ENCODE measurements at places on chromosomes 6 and 20.

GRCh38 chr6:167860550-167861226 is 34.0 kb downstream of the AFDN start:
- no peak for DNase-seq

DNA sequence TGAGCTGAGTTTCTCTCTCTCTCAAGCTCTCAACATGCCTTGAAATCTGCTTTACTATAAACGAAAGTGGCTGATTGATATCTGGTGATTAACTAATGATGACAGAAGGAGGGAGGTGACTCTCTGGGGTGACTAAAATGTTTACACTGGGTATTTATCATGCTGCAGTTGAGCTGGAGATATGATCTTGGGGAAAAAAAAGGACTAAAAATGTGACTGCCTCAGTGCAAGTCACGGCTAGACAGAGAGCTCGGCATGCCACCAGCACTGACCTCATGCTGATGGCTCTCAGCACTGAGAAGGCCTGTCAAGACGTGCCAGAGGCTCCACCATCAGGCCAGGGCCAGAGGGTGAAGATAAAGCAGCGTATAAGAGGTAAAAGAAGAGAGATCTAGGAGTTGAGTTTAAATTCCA is 103.1 kb upstream of the SPACA1 start:
- no peak for DNase-seq

DNA sequence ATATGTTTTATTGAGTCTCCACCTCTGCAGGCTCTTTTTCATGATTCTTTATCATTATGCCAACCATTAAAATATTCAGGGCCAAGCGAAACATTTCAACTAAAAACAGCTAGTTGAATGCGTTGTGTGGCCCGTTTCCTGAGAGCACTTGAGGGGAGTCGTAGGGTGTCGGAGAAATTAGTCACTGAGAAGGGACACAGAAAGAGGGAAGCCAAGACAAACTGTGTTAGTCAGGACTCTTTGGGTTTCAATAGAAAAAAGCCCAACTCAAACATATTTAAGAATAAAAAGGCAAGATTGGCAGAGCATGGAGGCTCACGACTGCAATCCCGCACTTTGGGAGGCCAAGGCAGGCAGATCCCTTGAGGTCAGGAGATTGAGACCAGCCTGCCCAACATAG is 58.9 kb downstream of the MAFB start:
- DNase-seq, result no peak

- DNase-seq, result no peak
Measured at GRCh38 chr6:81736428-81736827, 16.1 kb downstream of the TENT5A start.

- DNase-seq, result no peak
Measured at GRCh38 chr6:32529697-32530430, at the start of gene HLA-DRB5. Gene HLA-DRB5 (minus strand): TSS chr6:32530287. CDS start chr6:32530224, 63 bp downstream.

- DNase-seq, result no peak
Measured at GRCh38 chr20:52410731-52411234, 219.2 kb upstream of the ZFP64 start.

DNA sequence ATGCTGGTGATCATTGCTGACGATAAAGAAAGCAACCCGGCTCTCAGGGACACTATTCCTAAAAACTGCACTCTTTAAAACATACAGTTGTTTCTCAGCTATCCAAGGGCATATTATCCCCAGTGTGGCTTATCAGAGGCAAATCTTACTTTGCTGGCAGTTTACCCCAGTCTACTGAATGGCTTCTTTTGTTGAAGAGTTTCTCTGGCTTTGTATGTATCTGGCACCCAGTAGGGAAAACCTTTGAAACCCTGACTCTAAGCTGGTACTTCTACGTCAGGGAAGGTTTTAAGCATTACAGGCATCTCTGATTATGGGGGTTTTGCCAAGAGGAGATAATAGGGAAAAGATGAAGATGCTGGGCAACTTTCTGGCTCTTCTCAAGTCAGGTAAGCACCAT is 637.6 kb upstream of the CHD6 start:
- no peak for DNase-seq

DNA sequence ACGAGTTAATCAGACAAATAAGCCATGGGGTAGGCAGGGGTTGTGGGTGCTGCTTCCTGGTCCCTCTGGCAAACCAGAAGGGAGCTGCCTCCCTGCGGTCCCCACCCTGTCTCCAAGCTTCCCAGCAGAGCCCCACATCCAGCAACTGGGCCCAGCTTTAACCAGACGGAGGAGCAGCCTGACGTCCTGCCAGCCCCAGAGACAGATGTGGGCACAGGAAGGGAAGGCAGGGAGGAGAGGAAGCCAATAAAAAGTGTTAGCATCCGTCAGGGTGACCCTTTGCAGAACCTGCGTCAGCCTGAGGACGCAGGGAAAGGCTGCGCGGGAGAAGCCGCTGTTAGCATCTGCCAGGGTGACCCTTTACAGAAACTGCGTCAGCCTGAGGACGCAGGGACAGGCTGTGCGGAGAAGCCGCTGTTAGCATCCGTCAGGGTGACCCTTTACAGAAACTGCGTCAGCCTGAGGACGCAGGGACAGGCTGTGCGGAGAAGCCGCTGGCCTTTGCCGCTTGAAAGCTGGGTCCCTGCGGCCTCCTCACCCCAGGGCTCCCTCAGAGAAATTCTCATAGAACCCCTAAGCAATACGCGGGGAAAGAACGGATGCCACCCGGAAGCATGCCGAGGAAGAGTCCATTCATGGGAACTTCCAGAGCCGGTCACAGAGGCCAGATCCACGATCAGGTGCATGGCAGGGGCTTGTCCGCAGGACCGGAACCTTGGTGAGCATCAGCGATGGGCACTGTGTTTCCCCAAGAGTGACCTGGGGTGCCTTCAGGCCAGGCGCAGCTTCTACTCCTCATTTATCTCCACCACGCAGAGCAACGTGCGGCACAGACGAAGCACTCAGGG is 15.9 kb downstream of the DLL1 start:
- no peak for DNase-seq

DNA sequence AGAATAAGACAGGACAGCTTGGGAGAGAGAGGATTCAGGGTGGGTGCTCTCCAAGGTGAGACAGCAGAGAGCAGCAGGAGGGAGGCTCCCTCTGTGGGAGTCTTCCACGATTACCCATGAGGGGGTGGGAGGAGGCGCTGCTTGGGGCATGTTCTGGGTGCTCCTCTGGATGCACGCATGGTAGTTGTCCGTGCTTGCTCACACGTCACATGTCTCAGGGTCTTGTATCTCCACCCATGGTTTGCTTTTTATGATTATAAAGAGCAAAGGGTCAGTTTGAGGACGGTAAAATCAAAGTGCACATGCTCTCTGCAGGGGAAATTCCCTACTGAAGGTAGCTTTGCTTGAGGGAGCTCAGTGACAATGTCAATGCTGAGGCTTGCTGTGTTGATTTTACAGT is 338.4 kb downstream of the THBS2 start:
- DNase-seq, result no peak

DNA sequence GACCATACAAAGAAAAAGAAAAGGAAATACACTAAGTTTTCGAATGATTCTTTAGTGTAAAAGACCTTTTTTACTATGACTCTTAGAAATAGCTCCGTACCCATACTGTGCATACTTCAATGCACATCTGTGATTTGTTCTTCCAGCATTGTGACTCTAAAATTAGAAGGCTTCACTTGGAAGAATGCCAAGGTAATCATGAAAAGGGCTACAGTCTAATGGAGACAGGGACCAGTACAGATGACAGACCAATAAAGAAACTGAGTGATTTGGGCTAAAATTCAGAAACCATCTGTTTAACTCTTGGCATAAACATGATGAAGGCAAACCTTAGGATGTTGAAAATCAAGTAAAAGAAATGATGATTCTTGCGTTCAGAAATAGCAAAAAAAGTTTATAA is 46.3 kb downstream of the CYP39A1 start:
- no peak for DNase-seq

- DNase-seq, result no peak
Measured at GRCh38 chr6:150765067-150765764, 100.3 kb upstream of the MTHFD1L start.

DNA sequence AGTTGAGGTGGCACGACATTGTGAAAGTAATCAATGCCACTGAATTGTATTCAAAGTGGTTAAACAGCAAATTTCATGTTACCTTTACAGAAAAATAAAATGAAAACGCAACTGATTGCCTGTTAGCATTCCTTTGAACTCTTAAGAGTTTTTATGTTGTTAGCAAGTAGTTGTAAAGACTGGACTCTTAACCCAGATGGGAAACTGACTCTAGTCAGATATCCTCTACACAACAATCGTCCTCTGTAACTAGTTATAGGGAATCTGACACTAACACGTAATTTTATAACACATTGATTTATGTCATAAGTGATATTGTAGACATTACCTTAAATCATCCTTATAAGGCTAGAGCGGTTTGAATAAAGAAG is 3.0 kb upstream of the FBXO9 start:
- DNase-seq, result no peak

DNA sequence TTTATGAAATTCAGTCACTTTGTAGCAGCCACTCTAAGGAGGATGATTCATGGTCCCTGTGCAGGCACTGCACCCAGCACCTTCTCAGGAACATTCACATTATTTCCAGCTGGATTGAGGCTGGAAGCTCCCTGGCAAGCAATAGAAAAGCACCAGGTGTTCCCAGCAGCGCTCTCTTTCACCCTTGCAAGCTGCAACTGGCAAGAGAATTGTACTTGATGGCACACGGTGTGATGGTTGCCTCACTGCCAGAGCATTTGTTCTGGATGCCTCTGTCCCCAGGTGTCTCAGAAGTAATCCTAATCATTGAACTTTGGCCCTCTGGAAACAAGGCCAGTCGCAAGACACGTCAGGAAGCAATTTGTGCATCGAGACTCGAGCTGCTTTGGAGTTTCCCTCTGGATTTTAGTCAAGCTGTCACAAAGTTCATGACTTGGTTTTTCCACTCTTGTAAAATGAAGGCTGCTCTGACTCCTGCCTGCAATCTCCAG is 24.9 kb upstream of the PHACTR2 start:
- no peak for DNase-seq

DNA sequence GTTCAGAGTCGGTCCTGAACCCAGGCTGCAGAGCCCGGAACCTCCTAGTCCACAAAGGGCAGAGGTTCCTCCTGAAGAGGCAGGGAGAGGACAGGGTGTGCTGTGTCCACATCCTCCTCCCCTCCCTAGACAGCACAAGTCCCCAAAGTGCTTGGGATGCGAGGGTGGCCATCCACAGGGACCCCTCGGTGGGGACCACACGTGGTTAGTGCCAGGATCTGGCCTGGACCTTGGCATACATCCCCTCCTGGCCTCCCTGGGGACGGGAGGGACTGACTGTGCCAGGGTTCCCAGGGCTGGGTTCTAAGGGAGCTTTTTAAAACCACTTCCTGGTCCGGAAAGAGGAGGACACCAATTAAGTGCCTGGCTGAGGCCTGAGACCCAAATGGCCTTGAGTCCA is 63.2 kb downstream of the CTCFL start:
- DNase-seq, result no peak

GRCh38 chr6:42105156-42105648 is 37.2 kb downstream of the C6orf132 start:
- DNase-seq, result no peak

DNA sequence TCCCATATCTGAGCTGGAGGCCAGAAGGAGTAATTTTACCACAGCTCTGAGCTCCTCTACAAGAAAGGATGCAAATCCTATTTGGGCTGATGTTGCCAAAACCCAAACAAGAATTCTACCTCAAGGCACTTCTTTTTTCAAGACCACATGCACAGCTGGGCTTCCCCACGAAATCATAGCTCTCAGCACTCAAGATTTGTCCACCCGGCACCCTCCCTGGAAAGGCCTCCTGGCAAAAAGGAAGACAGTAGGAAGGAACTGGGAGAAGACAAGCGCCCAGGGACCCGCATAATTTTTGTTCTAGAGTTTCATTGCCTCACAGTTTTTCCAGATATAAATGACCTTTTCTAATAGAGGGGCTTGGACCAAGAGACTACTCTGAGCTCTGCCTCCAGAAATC is 90.5 kb downstream of the BANF2 start:
- no peak for DNase-seq

All from NCI-H1092 (cell line).